ENCODE measurements at places on chromosomes 4 and X. TPM values are rescaled to one million over a fixed set of nuclear protein-coding genes. Genes with fewer than 3 reads are reported as not detected.

GRCh38 chr4:87044511-87045233 lies 109.9 kb downstream of the AFF1 start:
- DNase-seq = no peak

GRCh38 chr4:1126506-1126905 lies 13.1 kb upstream of the RNF212 start:
- DNase-seq = no peak

DNA sequence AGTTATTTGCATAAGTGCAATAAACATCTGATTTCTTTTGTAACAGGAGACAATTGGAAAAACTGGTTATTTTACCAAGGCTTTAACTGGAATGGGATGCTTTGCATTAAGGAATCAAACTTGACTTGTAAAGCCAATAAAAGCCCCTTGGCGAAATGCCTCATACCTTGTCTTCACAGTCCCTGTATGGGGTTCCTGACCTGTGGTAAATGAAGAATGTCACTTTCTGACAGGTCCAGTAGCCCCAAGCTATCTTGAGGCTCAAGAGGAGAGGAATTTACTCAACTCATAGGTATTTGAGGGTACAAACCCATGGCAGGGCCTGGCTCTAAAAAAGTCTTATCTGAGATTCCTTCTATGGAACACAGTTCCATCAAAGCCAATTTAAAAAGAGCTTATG lies 78.0 kb downstream of the ACOX3 start:
- no peak for DNase-seq

- no peak for DNase-seq
Measured at GRCh38 chrX:54157561-54157960, 25.5 kb downstream of the FAM120C start.

APEX2 gene
- 18.7 TPM for total RNA-seq

CXCL6 gene
- total RNA-seq = 0.73 TPM

NAA11 gene
- total RNA-seq = not detected

DNA sequence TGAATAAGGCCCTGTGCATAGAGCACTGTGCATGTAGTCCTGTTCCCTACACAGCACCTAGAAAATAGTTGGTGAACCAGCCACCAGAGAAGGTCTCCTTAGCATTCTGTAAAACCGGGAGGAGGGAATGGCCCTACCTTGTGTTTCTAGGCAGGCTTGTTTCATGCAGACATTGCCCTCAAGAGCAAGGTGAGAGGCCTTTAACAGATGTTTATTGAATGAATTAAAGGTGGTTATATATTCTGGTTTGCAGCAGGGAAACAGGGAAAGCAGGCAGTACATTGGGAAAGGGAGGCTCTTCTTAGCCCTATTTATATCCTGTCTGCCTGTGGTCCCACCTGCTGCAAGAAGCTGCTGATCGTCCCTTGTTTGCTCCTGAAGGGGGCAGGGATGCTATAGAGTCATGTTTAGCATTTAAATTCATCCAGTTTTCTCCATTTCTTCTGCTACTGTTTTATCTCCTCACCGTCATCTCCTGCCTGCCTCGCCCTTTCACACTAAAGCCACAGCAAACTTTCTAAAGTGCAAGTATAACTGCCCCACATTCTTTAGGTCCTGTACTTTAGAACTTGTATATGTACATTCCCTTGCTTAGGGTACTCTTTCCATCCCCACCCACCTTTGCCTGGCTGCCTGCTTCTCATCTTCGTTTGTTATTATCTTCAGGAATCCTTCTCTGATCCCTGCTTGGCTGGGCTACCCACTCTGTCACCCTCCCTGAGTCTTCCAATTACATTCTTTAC lies 60.3 kb downstream of the EGF start:
- no peak for DNase-seq

DNA sequence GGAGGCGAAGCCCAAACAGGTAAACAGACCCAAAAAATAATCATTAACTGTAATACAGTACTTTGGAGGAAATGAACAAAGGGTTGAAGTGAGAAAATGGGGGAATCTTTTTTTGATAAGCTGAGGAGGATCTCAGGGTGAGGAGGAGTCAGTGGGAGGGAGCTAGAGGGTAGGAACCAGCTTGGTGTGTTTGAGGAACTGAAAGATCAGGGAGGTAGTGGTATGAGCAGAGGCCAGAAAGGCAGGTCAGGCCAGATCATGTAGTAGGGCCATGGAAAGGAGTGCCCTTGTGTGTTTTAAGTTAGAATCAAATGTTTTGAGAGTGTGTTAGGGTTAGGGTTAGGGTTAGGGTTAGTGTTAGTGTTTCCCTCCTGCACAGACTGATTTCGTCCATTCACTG lies 48.8 kb downstream of the PPP2R2C start:
- DNase-seq = no peak

DNA sequence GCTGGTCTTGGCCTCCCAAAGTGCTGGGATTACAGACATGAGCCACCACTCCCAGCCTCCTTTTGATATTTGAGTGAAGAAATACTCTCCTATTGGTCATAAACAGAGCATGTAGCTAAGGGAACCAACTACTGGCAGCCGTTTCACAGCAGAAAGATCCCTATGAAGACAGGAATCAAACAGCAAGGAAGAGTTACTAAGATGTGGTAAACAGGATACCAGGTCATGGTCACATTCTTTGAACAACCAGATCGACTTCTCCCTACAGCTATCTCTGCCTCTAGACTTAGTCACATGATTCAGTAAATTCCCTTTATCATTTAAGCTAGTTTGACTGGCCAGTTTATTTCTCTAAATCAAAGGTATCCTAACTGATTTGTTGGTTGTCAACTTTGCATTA lies 9.0 kb upstream of the HNRNPD start:
- no peak for DNase-seq

TBX22 gene
- 0.18 TPM for total RNA-seq

DNA sequence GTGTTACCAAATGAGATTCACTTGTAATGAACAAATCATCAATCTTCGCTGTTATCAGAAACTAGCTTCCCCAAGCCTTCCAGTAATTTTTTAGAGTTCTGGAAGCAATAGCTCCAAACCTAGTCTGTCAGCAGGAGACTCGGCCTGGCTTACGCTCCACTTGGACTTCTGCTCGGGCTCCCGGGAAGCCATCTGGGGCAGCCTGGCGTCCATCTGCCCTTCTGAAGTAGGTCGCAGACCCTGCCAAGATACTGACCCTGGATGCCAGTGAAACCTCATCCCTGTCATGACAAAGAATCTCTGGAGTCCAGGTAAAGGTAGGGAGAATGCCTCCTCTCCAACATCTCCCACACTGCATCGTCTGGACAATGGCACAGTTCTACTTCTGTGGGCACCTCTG lies 493.8 kb upstream of the ZFP42 start:
- DNase-seq = no peak

GRCh38 chrX:129701624-129702069 lies 37.1 kb upstream of the XPNPEP2 start:
- DNase-seq = peak; percentile 57
